ENCODE measurements at places on chromosomes 4 and X.

DNA sequence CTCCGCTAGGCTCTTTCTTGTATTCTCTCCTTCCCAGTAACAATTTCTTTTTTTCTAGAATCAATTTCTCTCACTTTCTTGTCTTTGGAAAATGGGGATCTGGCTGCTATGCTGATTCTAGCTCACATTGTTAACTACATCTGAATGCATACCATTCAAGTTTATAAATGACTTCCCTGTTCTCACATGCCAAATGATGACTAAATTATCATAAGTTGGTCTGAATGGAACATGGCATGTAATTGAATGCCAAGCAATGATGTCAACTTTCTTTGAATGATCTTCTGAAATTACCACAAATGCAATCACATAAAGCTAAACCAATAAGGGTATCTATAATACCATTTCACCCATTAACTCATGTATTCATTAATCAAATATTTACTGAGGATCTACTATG is 2.7 kb upstream of the ITM2A start:
- no peak for DNase-seq

DNA sequence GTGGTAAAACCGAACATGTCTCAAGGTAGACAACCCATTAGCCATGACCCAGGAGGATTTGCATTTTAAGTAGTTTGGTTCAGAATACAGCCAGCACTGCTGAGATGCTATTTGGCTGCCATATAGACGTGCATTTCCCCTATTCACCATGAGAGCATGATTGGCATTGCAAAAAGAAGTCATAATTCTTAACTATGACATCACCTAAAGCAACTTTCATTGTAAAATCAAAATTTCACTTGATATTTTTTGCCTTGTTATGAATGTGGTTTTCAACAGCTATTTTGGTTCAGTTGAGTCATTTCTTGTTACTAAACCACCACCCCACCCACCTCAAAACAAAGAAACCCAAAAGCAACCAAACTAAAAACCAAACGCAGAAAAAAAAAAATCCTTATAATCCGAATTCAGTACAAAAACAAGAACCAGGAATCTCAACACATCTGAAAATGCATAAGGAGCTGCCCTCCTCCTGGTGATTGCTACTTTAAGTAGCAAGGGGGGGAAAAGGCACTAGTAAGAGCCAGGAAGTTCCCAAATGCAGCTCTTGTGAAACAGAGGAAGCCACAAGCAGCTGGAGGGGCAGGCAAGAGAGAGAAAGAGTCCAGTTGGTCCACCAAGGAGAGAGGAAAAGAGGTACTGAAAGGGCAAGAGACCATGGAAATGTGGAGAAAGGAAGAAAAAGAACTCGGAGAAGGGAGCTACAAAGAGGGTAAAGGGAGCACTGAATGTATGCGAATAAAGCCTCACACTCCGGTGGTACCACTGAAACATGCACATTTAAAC is 3.1 kb downstream of the SLITRK4 start:
- no peak for DNase-seq

- no peak for DNase-seq
Observed at GRCh38 chr4:17313194-17313593, 198.7 kb downstream of the QDPR start.

DNA sequence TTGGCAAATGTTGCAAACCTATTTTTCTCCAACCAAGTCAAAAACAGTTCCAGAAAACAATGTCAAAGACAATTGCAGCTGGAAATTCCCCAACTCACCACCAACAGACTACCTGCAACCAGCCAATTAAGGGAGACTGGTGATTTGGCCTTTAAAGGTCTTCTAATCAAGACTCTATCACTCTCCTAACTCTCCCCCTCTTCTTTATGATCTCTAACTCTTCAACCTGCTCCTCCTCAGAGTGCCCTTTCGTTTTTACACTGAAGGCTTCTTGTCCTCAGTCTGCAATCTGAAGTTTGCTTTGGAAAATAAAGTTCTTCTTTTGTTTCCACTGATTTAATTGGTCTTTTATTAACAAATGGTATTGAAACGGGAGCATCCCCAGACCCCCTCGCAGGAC is 203.9 kb downstream of the TECRL start:
- no peak for DNase-seq

- DNase-seq = no peak
Observed at GRCh38 chr4:42555828-42556227, 101.1 kb downstream of the ATP8A1 start.

- DNase-seq = no peak
Observed at GRCh38 chr4:145681956-145682355, 2.0 kb downstream of the C4orf51 start.

DNA sequence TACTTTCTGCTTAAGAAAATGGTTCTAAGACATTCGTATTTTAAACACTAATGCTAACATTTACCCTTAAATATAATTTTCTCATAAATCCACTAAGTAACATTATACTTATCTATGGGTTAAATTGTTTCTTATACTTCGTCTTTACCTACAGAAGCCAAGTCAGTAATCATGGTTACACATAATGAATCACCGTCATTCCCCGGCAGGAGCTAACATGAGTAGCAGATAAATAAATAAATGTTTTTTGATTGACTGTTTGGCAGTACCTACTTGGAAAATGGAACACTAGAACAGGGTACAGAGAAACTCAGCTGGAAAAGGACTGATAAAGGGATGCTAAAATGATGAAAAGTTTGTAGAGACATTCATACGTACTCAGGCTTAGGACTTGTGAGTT is 430.4 kb downstream of the ACTRT1 start:
- DNase-seq = no peak

GRCh38 chrX:72201836-72202536 is 20.4 kb downstream of the PIN4 start:
- no peak for DNase-seq

Measured in stimulated activated CD8-positive, alpha-beta memory T cell treated with anti-CD3 and anti-CD28 coated beads, Interleukin-15, amount 100 ng/mL, for 4 hours (primary cell).